ENCODE measurements at places on chromosomes 5 and 9.

DNA sequence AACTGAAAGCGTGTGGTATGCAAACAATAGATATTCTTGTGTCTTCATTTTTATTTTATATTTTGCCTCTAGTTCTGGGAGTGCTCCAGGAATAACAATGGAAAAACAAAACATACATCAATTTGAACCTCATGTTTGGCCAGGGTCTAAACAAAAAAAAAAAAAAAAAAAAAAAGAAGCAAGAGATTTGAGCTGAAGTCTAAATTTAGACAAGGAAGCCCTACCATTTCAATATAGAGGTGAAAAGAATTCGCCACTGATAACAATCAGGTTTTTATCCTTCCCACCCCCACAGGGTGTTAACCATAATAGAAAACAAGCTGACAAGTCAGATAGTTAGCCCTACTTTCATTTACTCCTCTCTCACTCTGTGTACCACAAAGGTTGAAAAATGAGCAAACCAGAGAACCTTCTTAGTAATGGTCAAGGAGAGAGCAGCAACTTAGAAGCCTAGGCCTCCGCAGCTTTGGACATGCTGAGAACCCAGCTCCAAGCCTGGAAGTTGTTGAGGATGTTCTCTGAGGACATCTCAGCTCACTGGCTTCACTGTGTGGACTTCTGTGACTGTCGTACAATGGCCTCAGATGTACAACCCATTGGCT lies 118.2 kb upstream of the HMHB1 start:
- DNase-seq: no peak

DNA sequence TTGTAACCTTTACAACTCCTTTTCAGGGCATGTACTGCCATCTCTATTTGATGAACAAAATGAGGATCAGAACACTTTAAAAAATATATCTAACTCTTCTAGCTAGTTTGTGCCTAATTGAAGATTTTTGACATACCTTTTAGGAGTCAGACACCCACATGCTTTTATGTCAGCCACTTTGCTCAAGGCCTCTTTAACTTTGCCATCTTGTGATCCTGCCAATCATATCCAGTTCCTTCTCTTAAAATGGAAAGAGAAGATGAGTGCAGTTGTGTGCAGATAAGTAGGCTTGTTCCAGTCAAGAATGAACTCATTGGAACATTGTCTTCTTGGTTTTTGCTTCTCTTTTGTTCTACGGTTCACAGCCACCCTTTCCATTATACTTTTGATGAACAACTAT lies 425.6 kb upstream of the TNC start:
- DNase-seq: no peak

GRCh38 chr9:109101202-109101595 lies 18.5 kb downstream of the TMEM245 start:
- no peak for DNase-seq

DNA sequence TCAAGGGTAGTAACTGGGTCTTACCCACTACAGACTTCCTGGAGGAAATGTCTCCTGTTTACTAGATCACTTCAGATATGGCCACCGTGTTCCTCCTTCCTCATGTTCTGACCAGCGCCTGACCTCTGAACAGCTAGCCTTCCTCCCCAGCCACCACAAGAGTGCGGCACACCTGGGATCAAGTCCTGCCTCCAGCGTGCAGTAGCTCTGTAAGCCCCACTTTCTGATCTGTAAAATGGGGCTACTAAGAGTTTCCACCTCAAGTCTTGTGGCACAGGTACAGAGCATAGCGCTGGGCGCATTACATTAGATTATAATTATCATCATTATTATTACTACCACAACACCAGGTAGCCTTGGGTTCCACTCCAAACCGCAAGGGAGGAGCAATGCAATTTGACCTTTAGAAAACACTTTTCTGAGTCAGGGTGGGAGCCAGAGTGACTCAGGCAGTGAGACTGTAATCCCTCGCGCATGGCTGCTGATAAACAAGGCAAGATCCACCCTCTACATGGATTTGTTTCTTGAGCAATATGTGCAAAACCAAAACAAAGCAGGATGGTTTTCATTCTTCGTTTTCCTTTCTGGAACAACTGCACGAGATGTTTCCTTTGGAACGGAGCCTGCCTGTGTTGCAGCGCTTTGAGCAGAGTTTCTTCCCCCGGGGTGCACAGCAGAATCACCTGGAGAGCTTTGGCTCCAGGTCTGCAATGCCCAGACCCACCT lies 65.0 kb upstream of the ANGPTL2 start:
- DNase-seq: no peak

- no peak for DNase-seq
These were observed 44.6 kb downstream of the DMRT2 start for GRCh38 chr9:1094749-1095148.

DNA sequence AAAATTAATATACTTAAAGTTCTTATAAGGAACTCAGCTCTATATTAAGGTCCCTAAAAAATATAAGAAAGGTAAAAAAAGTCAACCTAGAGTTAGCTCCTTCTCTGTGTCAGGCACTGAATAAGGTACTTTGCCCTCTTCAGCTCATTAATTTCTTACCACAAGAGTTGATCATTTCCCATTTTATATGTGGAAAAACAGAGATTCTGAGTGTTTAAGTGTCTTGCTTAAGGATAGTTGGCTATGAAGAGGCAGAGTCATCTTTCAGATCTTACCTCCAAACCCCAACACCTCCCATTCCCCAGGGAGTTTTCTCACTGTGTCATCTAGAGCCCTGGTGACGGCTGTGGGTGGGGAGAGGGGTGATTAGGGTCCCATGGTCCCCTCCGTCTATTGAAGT lies 40.6 kb downstream of the INSYN2B start:
- no peak for DNase-seq

- DNase-seq: no peak
These were observed 519.3 kb downstream of the ELAVL2 start for GRCh38 chr9:23306731-23307130.

DNA sequence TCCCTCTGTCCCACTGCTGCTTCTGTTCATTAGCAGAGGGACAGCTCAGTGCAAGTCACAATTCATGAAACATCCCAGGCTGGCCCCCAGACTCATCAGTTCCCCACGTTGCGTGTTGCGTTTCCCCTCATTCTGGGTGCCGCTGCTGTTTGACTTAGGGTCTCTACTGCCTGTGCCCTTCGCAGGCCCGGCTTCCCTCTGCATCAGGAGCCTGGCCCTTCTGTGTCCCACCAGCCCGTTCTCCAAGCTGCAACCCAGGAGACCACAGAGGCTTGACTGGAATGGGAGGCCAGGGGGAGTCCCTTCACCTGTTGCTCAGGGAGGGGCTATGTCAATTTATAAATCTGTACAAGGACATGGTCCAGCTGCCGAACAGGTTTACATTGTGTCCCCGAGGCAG lies 53.9 kb upstream of the SUSD3 start:
- no peak for DNase-seq

GRCh38 chr5:96963267-96963666 lies 27.4 kb downstream of the LNPEP start:
- DNase-seq: no peak

GRCh38 chr5:58760222-58760621 lies 177.3 kb downstream of the RAB3C start:
- DNase-seq: no peak

GRCh38 chr9:135552698-135553171 lies 6.8 kb downstream of the OBP2A start:
- no peak for DNase-seq

DNA sequence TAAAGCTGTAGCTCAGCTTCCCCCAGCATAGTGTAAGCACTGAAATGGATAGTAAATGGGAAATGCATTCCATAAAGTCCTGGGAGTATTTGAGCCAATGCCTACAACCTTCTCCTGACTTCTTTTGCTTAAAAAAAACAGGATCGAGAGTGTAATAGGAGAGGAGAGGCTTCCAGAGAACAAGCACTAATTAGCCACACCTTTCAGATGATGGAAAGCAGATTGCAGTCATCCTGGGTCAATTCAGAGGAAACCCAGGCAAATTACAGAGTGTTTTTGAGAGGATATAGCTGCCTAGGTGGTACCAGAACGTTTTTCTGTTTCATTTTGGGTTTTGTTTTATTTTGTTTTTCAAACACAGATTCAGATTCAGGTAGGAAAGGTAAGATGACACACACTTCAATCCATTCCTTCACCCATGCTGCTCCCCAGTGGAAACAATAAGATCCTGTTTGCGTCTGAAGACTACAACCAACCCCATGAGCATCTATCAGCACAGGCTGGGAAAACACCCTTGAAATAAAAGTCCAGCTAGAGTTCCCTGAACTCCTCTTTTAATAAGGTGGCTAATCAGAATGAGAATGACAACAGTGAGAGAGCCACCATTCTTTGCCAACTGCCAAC lies 95.6 kb downstream of the RFK start:
- no peak for DNase-seq

- DNase-seq: no peak
These were observed 86.2 kb downstream of the CSNK1G3 start for GRCh38 chr5:123598028-123598689.

- no peak for DNase-seq
These were observed 499.7 kb downstream of the SLCO4C1 start for GRCh38 chr5:101796427-101796826.

DNA sequence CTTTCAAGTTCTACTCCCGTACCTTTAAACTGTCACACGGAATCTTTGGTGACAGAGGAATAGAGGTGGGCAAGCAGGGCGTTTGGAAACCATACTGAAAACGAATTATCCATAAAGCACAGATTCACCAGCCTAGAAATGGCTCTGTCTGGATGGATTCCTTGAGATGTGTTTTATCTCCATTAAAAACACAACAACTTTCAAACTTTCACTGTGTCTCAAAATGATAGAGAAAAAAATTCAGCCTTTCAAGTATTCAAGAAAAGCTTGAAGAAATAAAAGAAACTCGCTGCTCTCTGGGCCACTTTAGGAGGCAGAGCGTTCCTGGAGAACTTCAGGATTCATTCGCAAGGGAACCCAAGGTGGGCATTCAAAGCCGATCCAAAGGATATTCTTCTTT lies 589 bp upstream of the THBS4 start:
- DNase-seq: no peak

GRCh38 chr5:134403951-134404350 lies 7.7 kb downstream of the CDKN2AIPNL start:
- DNase-seq: no peak

GRCh38 chr5:125151150-125151900 lies 404.9 kb upstream of the ZNF608 start:
- no peak for DNase-seq

GRCh38 chr9:92236465-92236864 lies 57.0 kb downstream of the IARS1 start:
- no peak for DNase-seq

DNA sequence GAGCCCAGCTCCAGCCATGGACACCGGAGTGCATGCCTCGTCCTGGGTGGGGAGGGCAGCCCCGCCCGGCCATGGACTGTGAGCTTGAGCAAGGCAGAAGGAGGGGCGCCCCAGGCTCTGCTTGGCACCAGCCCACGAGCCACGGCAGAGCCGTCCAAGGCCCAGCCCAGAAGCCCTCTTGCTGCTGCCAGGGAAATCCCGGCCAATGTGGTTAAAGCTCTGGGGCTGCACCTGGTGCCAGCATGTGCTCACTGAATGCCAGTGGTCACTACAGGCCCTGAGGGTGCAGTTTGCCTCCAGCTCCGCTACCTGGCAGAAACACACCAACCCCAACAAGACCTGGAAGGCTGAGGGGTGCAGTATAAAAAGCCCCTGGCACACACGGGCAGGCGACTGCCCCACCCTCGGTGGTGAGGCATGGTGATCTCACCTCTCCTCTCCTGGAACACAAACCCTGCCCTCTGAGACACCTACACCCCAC lies 11.8 kb downstream of the BRD3 start:
- no peak for DNase-seq

- no peak for DNase-seq
These were observed 583.0 kb upstream of the WWC1 start for GRCh38 chr5:167708449-167708848.

DNA sequence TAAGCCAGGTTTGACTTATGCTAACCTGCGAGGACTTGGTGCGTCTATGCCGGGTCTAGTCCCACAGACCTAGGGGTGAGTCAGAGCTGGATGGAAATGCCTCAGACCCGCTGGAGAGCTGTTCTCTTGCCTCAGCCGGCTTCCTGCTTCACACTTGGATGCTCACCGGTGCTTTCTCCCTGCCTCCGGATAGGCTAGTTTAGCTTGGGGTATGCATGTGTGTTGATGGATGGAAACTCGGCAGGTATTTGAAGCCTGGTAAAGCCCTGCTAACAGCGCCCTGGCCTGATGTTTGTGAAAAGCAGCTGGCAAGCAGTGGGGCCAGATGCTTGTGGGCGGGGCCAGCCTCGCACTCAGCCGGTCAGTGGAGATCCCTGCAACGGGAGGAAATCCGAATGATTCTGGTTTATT lies 29.3 kb downstream of the PRRC2B start:
- no peak for DNase-seq

- no peak for DNase-seq
These were observed 133.6 kb downstream of the OXCT1 start for GRCh38 chr5:41736641-41737040.

- DNase-seq: no peak
These were observed 20.8 kb downstream of the SARDH start for GRCh38 chr9:133717113-133718031.

DNA sequence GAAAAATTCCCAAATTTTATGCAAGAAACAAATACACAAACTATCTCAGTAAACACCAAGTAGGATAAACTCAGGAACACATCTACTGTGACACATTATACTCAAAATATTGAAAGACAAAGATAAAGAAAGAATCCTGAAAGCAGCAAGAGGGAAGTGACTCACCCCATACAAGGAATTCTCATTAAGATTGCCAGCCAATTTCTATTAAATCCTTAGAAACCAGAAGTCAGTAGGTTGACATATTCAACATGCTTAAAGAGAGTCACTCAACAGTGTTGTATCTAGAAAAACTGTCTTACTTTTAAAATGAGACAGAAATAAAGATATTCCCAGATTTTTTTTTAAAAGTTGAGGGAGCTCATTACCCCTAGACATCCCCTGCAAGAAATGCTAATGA lies 15.5 kb downstream of the SPATA31E1 start:
- DNase-seq: no peak

GRCh38 chr5:171868236-171868635 lies 82.6 kb downstream of the SMIM23 start:
- no peak for DNase-seq

DNA sequence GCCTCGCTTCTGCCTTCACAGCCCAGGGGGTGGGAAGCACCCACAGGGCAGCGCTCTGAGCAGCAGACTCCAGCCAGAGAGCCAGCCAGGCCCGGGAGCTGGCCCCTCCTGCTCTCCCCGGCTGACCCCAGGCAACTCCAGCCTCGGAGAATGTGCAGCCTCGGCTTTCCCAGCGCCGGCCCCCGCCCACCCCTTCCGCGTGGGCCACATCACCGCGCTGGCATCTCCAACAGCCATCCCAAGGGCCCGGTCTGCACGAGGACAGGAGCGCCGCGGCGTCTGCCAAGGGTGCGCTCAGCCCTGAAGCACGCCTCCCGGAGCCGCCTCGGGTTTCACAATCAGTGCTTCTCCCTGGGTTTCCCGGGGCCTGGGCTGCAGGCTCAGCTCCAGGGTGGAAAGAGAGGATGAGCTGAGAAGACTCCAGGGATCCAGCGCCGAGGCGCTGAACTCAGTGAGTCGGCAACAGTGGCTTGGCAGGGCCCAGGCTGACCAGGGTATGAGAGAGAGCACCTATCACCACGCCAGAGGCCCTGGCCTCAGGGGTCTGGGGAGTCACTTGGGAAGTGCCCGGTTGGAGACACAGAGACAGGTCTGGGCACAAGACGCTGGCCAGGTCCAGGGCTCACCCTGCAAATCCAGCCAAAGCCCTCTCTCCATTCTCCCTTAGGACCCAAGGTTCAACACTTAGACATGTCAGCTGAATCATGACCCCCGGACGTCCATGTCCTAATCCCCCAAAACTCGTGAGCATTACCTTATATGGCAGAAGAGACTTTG lies 79.6 kb downstream of the ADAMTS2 start:
- DNase-seq: no peak

Measured in activated T-cell treated with anti-CD3 and anti-CD28 coated beads for 4 hours (primary cell).